Left ventricle myocardium inferior (tissue), 1 donor: ENCODE measurements at places on chromosomes 12 and 14.

- DNase-seq = no peak
Measured at GRCh38 chr14:101502761-101503392, 58.4 kb upstream of the DIO3 start.

- no peak for DNase-seq
Measured at GRCh38 chr12:119857041-119857591, 20.0 kb downstream of the CIT start.

DNA sequence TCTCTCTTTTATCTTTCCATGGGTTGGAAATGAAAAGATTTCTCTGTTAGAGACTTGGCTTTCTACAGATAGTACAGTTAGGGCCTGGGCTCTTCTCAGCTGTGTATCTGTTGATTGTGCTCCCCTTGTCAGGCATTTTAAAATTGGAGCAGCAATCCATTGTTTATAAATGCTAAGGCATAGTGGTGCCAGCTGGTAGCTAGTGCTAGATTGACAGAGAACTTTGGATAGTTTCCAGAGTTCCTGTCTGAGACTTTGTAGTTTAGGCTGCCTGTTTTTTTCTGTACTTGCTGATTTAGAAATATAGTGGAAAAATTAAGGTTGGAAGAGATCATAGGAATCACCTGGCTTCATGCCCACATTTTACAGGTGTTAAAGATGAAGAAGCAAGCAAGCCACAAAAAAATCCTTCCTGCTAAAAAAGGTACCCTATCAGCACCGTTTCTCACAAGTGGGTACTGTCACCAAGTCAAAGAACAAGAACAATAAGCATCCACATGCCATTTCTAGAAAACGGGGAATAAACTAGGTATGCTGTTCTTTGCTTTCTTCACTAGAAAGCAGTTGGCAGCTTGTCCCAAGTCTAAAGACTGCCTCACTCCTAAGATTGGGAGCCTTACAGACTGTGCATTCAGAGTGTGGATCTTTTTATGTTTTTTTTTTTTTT is 6.2 kb downstream of the TTLL5 start:
- no peak for DNase-seq

DNA sequence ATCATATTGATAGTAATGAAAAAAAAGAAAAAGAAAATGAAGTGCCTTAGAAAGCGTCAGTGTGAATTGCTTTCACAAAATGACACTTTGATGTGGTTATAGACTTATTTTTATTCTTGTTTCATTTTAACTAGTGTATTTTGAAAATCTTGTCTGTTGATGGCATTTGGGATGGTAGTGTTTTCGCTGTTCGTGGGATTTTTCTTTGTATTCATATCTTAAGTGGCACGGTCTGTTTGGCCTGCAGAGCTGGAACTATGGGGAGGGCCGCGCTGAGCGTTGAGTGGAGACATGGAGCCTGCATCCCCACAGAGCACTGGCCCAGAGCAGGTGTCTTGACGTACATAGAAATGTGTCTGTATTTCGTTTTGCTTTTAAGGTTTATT is 61.6 kb downstream of the WDR20 start:
- no peak for DNase-seq

GRCh38 chr14:55417955-55418354 is 6.3 kb upstream of the ATG14 start:
- no peak for DNase-seq

- DNase-seq = no peak
Measured at GRCh38 chr12:8781381-8782127, 40.9 kb upstream of the A2ML1 start.

DNA sequence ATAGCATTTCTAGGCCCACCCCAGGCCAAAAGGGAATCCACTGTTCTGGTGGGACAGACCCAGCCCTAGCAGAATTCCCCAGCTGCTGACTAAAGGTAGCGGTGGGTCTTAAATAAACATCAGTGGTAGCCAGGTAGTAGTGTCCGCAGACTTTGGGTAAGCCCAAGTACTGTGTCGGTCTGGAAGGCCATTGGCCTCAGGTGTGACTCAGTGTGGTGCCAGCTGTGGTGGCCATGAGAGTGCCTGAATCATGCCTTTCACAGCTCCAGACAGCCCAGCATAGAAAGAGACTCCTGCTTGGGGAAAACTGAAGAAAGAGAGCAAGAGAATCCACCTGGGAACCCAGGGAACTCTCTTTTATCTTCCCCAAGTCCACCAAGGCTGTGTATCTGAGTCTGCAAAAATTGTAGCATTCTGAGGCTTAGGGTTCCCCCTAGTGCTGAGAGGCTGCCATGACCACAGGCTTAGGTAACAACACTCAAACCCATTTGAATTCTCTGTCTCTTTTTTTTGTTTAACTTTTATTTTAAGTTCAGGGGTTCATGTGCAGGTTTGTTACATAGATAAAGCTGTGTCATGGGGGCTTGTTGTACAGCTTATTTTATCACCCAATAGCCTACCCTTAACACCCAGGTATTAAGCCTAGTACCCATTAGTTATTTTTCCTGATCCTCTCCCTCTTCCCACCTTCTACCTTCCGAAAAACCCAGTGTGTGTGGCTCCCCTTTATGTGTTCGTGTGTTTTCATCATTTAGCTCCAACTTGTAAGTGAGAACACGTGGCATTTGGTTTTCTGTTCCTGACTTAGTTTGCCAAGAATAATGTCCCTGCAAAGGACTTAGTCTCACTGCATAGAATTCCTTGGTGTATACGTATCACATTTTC is 16.7 kb upstream of the CD163L1 start:
- peak; percentile 29 for DNase-seq

DNA sequence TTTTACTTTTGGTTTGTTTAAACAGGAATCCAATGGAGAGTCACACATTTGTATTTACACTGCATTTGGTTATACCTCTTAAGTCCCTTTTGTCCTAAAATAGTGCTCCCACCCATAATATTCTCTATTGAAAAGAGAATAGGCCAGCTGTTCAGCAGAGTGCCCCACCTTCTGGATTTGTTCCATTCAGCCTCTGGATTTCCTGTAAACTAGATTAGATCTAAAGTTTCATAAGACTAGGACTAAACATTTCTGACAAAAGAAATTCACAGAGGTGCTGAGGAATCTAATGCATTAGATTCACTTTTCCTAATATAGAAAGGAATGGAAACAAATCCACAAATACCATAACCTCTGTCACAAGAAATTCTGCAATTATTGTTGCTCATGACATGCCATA is 38.1 kb downstream of the GCH1 start:
- no peak for DNase-seq

GRCh38 chr14:67392123-67392522 is 19.8 kb downstream of the PLEK2 start:
- DNase-seq = no peak

GRCh38 chr14:103549361-103550311 is 12.8 kb downstream of the BAG5 start:
- peak; percentile 71 for DNase-seq

DNA sequence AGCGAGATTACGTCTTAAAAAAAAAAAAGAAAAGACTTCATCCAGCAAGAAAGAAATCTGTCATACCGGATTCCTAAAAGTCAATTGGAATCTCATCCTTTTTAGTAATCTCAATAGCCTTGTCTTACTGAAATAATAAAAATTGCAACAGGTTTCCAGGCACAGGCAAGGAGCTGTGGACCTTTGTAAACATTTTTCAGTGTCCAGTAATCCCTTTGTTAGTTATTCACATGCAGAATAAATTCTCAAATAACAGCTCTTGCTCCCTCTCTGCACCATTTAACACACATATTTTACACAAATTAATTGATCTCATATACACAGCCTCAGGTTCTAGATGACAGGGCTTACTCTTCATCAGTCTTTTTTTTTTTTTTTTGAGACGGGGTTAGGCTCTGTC is 22.0 kb upstream of the CALM1 start:
- DNase-seq = no peak

- no peak for DNase-seq
Measured at GRCh38 chr14:100059438-100059781, 5.8 kb upstream of the EVL start.

GRCh38 chr12:11727133-11727664 is 77.7 kb downstream of the ETV6 start:
- DNase-seq = no peak

GRCh38 chr14:76081642-76082041 is 70.1 kb upstream of the GPATCH2L start:
- no peak for DNase-seq

DNA sequence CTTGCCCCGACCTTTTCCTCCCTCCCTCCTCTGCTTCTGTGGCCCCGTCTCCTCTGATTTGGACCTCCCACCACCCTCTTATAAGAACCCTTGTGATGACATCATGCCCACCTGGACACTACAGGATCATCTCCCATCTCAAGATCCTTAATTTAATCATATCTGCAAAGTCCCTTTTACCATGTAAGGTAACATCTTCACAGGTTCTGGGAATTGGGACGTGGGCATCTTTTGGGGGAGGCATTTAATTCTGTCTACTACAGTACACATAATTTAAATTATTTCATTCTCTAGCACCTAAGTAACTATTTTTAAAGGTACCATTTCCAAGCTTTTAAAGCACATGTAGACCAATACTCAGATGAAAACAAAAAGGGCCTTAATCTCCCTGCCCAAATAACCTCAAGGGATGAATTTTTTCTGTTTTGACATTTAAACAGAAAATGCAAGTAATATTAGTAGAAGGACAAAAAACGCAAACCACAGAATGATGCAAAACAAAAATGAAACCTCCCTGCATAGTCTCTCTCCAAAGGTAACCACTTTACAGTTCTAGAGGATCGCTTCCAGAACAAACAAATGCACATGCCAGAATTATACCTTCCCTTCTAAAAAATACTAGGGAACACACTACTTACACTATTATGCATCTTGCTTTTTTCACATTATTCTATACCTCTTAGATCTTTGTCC is 222.1 kb downstream of the AACS start:
- DNase-seq = no peak

DNA sequence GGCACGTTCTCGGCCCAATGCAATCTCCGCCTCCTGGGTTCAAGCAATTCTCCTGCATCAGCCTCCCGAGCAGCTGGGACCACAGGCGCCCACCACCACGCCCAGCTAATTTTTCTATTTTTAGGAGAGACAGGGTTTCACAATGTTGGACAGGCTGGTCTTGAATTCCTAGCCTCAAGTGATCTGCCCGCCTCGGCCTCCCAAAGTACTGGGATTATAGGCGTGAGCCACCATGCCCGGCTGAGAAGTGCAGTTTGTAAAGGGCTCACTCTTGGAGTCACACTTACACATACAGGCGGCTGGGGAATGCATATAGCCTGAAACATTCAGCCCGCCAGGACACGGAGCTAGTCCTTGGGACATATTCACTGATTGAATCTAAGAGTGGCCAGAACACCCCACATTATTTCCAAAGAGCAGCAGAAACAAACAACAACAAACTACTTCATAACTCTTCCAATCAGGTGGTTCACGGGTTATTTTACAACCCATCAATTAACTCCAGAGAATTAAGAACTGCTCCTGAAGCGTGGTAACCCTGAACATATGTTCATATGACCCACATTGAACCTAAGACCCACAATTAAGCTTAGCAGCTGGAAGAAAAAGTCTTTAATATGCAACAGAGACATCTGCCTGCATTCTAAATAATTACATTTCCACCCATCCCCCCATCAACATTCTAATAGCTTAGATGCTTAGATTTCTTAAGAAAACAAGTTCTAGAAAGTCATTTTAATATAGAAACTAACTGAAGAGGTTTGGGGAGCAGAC is 49.2 kb downstream of the SSH1 start:
- DNase-seq = no peak

DNA sequence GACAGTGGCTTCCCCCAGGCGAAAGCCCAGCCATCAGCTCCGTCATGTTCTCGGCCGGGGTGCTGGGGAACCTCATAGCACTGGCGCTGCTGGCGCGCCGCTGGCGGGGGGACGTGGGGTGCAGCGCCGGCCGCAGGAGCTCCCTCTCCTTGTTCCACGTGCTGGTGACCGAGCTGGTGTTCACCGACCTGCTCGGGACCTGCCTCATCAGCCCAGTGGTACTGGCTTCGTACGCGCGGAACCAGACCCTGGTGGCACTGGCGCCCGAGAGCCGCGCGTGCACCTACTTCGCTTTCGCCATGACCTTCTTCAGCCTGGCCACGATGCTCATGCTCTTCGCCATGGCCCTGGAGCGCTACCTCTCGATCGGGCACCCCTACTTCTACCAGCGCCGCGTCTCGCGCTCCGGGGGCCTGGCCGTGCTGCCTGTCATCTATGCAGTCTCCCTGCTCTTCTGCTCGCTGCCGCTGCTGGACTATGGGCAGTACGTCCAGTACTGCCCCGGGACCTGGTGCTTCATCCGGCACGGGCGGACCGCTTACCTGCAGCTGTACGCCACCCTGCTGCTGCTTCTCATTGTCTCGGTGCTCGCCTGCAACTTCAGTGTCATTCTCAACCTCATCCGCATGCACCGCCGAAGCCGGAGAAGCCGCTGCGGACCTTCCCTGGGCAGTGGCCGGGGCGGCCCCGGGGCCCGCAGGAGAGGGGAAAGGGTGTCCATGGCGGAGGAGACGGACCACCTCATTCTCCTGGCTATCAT is 663 bp downstream of the PTGER2 start:
- peak; percentile 26 for DNase-seq

- DNase-seq = no peak
Measured at GRCh38 chr14:68219407-68219806, 399.8 kb downstream of the RAD51B start.
